ENCODE measurements at places on chromosomes 16 and 17. TPM values are rescaled to one million over a fixed set of nuclear protein-coding genes. Genes with fewer than 3 reads are reported as not detected.

Gene SLC22A31
- total RNA-seq, result 0.58 TPM

Gene CIAO3
- 32.4 TPM for total RNA-seq

Gene HBQ1
- not detected for total RNA-seq

Gene TMEM101
- total RNA-seq, result 83.9 TPM

Gene TMEM220
- 2.9 TPM for total RNA-seq

Gene GPR179
- not detected for total RNA-seq

Gene KRTAP9-8
- total RNA-seq, result not detected

Gene OR4D1
- not detected for total RNA-seq

Gene SULT1A3
- total RNA-seq, result 1.7 TPM

Gene ZSCAN10
- total RNA-seq, result not detected

Gene TMEM88
- not detected for total RNA-seq

Gene C16orf46
- not detected for total RNA-seq

Gene TMC5
- total RNA-seq, result not detected

Gene VAT1L
- total RNA-seq, result 22.0 TPM

Gene PRSS8
- not detected for total RNA-seq

Gene KRTAP4-9
- total RNA-seq, result not detected

Gene TM4SF5
- not detected for total RNA-seq

Gene CIBAR2
- total RNA-seq, result not detected

Gene NPIPB2
- not detected for total RNA-seq

Gene KRT32
- 0.18 TPM for total RNA-seq

Gene SP2
- total RNA-seq, result 2.3 TPM

Gene TNS4
- under 0.01 TPM for total RNA-seq

Gene NPIPB9
- total RNA-seq, result not detected

Gene XYLT1
- 5.5 TPM for total RNA-seq

Gene IRX3
- not detected for total RNA-seq

Gene ABCC12
- not detected for total RNA-seq

Gene FBXL20
- total RNA-seq, result 9.2 TPM

Gene RNF227
- total RNA-seq, result 29.2 TPM

Gene HSD17B1
- total RNA-seq, result 4.6 TPM

Gene EFCAB5
- 0.18 TPM for total RNA-seq

Gene KREMEN2
- not detected for total RNA-seq

Gene PDILT
- not detected for total RNA-seq

Gene TP53TG3B
- total RNA-seq, result not detected

Gene SYT17
- total RNA-seq, result not detected

All from myometrial cell (primary cell).